Stimulated activated naive CD8-positive, alpha-beta T cell treated with anti-CD3 and anti-CD28 coated beads, Interleukin-15, Interleukin-2, amounts not matched to agents 100 U/mL and 50 U/mL, for 24 hours (primary cell): ENCODE measurements at places on chromosomes 4 and X.

DNA sequence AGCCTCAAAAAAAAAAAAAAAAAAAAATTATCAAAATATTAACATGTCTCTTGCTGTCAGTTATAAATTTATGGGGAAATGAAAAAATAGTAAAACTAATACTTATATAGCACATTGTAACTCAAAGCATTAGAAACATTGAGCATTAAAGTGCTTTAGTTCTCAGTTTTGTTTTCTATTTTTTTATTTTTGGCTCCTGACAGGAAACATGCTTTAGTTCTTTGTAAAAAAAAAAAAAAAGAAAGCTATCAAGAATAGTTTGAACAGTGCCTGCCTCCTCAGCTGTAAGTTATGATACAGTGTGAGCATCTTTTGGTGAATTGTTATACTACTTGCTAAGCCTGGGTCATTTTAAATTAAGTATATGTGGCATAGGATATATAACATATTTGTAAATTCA, 5.1 kb upstream of the CENPC start:
- no peak for DNase-seq

- DNase-seq = no peak
These were observed 1653.3 kb upstream of the PCDH7 start for GRCh38 chr4:29066861-29067260.

DNA sequence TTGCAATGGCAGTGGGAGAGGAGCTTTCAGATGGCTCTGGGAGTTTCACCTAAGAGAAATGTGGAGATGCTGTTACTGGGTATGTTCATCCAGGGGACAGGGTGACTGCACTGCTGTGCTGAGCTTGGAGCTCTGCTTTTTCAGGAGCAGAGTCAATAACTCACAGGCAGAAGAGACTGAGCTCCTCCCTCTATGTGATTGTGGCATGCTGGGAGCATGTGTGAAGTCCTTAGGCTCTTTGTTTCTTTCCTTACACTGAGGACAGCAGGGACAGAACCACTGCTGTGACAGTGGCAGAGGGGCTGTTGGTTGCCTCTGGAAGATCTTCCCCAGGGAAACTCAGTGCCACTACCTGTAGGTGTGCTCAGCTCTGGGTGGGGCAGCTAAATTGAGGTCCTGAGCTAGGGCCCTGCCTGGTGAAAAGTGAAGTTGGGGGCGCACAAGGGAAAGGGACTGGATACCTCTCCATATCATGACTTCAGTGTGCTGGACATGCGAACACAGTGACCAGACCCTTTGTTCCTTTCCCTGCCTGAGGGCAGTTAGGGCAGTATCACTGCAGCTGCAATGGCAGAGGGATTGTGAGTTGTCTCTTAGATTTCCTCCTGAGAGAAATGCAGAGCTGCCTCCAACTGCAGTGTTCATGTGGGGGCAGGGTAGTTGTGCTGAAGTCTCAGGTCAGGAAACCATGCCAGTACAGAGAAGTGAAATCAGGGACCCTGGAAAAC, 156.7 kb downstream of the TENT5D start:
- DNase-seq = no peak

DNA sequence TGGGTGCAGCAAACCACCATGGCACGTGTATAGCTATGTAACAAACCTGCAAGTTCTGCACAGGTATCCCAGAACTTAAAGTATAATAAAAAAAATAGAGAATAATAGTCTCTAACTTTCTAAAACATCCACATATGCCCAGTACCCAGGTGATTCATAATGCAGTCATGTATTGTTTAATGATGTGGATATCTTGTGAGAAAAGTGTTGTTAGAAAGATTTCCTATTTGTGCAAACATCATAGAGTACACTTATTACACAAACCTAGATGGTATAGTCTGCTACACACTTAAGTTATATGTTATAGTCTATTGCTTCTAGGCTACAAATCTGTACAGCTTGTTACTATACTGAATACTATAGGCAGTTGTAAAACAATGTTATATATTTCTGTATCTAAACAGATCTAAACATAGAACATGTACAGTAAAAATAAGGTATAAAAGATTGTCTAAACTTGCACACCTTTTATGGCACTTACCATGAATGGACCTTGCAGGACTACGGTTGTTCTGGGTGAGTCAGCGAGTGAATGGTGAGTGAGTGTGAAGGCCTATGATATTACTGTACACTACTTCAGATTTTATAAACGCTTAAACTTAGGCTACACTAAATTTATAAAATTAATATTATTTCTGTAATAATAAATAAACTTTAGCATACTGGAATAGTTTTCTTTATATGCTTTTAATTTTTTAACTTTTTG, 232.2 kb upstream of the SLIT2 start:
- DNase-seq = no peak

DNA sequence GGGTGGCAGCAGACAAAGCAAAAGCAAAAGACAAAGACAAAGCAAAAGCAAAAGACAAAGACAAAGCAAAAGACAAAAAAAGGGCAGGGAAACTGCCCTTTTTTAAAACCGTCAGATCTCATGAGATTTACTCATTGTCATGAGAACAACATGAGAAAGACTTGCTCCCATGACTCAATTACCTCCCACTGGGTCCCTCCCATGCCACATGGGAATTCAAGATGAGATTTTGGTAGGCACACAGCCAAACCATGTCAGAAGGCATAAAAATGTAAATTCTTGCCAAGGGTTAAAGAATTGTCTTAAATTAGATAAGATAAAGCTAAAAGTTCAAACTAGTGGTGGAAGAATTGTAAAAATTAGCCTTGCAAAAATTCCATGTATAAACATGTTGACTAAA, 419.7 kb downstream of the TRAM1L1 start:
- DNase-seq = no peak
